Lower lobe of right lung (tissue), 2 donors: ENCODE measurements at places on chromosomes 12 and 14. TPM values are rescaled to one million over a fixed set of nuclear protein-coding genes. Genes with fewer than 3 reads are reported as not detected.
A peak's percentile ranks its signal among the peaks of the same experiment; 100 is the strongest.

- no peaks in the 10 kb centered on the region for H3K27me3 ChIP-seq
- no peak for DNase-seq
- no peaks in the 10 kb centered on the region for H3K36me3 ChIP-seq
- H3K27ac ChIP-seq = no peak overlapping the region
- no peak overlapping the region for H3K4me3 ChIP-seq
Measured at GRCh38 chr12:42278128-42278510, 40.1 kb upstream of the YAF2 start.

DNA sequence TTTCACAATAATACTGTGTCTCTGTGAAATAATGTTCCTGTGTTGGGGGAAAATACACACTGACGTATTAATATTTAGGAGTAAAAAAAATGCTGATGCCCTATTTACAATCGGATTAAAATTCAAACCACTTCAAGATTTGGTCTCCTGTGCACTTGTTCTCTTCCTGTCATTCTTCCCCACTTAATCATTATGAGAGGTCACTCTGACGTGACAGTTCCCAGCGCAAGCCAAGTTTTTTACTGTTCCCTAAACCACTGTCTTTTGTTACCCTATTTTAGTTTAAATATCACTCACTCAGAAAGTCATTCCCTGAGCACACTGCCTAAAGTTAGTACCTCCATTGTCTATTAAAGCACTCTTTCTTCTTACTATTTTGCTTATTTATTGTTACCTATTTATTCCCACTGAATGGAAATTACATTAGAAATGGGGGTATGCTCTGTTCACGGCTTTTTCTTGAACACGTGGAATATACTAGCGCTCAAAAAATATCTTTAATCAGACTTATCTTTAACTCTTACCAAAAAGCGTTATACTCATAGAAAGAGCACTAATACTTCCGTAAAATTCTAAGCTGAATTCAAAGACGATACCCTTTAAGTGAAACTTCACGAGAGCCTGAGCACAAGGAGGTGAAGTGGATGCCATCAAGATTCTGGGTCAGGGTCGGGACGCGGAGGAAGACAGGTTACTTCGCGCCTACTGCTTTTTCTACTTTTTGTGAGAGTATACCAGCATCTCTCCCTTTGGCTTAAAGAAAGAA is 670 bp upstream of the PSMA3 start:
- peak overlapping the region; percentile 97 for H3K27ac ChIP-seq
- no peaks in the 10 kb centered on the region for H3K27me3 ChIP-seq
- DNase-seq = no peak
- H3K36me3 ChIP-seq = peaks cover 12% of the 10 kb centered on the region
- peak overlapping the region; percentile 92 for H3K4me3 ChIP-seq

- no peaks in the 10 kb centered on the region for H3K27me3 ChIP-seq
- no peak for DNase-seq
- H3K27ac ChIP-seq = no peak overlapping the region
Measured at GRCh38 chr14:92560106-92560865, 46.7 kb downstream of the RIN3 start.

DNA sequence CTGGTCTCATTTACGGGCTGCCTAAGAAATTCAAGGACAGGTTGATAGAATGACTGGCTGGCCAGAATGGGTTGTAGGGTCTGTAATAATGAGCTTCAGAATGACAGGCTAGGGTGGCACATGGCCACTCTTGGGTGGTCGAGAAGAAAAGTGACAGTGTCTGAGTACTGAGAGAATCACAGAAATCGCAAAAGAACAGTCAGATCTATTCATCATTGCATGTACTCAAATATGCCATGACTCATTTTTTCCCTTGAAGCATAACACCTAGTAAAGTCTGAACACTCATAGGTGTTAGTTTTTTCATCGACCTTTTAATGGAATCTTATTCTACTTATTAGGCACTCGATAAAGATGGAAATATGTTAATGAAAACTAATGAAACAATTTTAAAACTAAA is 37.8 kb upstream of the SEL1L start:
- H3K27me3 ChIP-seq = no peaks in the 10 kb centered on the region
- no peak overlapping the region for H3K4me3 ChIP-seq
- DNase-seq = no peak
- H3K36me3 ChIP-seq = no peaks in the 10 kb centered on the region

Gene P3H3
- 7.0 TPM for total RNA-seq

Gene ITGB7
- total RNA-seq = 9.7 TPM

Gene HOXC5
- not detected for total RNA-seq

Gene ZFHX2
- total RNA-seq = 5.1 TPM

Gene IGF1
- total RNA-seq = 16.9 TPM
